ENCODE measurements at places on chromosomes 13 and 19.

- no peak for DNase-seq
Measured at GRCh38 chr13:32173881-32174280, 141.3 kb downstream of the ZAR1L start.

- DNase-seq: no peak
Measured at GRCh38 chr13:24899601-24900000, 135.6 kb downstream of the RNF17 start.

DNA sequence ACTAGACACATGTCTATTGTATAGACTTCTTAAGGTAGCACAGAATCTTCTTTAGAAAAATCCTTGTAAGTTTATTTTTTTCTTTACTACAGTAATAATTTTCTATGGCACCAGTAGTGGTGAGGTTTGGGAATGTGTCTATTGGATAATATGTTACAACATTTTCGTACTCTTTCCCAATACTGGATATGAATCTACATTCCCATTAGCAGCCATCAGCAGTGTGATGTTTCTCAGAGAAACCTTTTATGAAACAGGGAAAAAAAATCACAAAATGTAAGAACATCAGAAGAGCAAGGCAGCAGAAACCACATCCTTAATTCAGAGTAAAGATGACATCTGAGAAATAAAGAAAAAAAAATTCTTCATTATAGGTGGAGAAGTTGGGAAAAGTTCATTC lies 83.3 kb downstream of the POSTN start:
- no peak for DNase-seq

GRCh38 chr13:20856650-20857049 lies 45.9 kb downstream of the XPO4 start:
- no peak for DNase-seq

- DNase-seq: peak; percentile 24
Measured at GRCh38 chr13:98487016-98487415, 89.9 kb downstream of the STK24 start.

DNA sequence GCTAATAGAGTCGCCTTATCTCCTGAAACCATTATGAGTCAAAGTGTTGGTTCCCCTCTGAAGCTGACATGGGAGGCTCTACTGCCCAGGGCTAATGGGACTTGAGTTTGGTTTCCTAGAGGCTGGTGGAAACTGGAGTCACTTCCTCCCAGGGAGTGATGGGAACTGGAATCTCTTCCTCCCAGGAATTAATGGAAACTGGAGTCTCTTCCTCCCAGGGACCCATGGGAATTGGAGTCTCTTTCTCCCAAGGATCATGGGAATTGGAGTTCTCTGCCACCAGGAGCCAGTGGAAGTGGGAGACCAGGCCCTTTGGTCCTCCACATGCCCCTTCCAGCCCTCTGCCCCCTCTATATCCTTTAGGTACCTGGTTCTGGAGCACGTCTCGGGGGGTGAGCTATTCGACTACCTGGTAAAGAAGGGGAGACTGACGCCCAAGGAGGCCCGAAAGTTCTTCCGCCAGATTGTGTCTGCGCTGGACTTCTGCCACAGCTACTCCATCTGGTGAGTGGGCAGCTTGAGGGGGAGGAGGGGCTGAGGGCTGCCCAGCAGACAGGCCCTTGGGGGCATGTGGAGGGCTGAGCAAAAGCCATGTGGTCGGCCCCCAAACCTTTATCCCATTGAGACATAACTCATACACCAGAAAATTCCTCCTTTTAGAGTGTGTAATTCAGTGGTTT lies 5.5 kb downstream of the BRSK1 start:
- DNase-seq: no peak

DNA sequence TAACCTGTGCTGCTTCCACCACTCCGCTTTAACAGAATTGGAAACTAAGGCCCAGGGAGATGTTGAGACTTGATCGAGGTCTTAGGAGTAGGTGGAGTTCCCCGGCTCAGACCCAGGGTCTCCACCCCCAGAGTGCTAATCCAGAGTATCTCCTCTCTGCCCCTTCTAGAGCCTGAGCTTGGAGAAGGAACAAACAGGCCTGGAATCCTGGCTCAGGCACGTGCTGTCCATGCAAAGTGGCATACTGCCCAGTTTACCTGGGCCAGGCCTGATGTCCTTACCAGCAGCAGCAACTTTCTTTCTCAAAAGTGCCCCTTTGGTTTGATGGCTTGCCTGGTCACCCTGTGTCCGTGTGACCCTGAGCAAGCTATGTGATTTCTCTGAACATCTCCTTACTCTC lies 3.7 kb downstream of the SYNGR4 start:
- DNase-seq: no peak

GRCh38 chr19:1474011-1474764 lies 4.8 kb downstream of the C19orf25 start:
- DNase-seq: no peak

Measured in suprapubic skin (tissue), 4 donors.